Epithelial cell of proximal tubule (primary cell): ENCODE measurements at places on chromosomes 3 and 15. TPM values are rescaled to one million over a fixed set of nuclear protein-coding genes. Genes with fewer than 3 reads are reported as not detected.

DNA sequence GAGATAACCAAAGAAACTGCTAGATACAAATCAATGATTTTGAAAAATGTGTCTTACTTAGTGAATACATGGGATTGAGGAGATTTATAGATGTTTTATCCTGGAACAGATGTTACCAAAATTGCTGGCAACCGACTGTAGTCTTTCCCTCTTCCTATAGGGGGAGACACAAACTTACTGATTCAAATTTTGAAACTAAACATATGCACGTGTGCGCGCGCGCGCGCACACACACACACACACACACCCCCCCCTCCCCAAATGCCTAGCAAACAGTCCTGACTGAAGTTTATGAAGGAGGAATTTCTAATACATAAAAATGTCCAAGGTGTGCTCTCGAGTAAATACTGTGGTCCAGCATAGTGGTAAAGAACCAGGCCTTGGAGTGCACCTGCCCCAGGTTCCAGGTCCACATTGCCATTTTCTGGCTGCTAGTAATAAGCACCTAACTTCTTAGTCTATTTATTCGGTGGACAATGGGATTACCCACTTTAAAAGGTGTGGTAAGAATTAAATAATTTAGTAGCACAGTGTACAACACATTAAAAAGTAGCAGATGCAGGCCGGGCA lies 18.5 kb upstream of the C3orf62 start:
- DNase-seq = no peak

- no peak for DNase-seq
Measured at GRCh38 chr15:41978534-41978933, 6.2 kb upstream of the EHD4 start.

GRCh38 chr3:196127308-196128040 lies 45.6 kb upstream of the TFRC start:
- no peak for DNase-seq

The ETFA gene
- 112 and 117 TPM in 2 replicates for total RNA-seq
